ENCODE measurements at places on chromosomes 4 and X.

GRCh38 chrX:28189011-28189410, 207.8 kb upstream of the DCAF8L1 start:
- no peak for DNase-seq

DNA sequence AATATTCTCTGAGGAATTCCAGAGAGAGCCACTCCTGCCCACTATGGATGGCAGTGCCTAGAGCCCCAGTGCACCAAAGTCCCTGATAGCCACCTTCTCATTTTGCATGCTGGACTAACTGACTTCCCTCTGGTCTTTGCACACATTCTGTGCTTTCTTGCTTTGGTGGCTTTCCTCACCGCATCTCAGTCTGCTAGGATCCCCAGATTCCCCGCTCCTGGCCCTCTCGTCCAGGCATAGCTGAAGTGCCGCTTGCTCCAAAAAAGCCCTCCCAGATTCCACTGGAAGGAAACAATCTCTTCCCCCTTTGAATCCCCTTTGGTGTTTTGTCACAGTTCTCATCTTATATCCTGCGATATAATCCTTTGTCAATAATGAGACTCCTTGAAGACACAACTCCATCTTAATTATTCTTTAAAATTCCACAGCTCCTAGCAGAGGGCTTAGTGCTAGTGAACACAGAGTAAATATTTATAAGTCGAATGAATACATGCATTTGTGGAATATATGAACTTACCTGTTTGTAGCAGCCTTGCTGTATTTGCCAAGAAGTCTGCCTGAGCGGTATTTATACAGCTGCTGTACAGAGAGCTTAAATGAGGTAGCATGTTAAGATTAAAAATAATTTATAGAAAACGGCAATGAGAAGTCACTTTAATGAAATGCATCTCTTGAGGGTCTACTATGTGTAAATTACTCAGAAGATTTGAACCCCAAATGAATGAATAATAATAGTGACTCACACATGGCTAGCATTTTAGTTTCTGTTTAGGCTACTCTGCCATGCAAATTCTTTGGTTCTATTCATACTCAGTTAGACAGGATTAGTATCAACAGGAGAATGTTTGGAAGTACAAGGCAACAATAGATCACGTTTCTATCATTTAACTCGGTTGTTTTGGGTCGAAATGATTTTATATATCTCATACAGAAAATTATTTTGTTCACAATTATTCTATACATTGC, 421.9 kb upstream of the TENM3 start:
- DNase-seq, result no peak

DNA sequence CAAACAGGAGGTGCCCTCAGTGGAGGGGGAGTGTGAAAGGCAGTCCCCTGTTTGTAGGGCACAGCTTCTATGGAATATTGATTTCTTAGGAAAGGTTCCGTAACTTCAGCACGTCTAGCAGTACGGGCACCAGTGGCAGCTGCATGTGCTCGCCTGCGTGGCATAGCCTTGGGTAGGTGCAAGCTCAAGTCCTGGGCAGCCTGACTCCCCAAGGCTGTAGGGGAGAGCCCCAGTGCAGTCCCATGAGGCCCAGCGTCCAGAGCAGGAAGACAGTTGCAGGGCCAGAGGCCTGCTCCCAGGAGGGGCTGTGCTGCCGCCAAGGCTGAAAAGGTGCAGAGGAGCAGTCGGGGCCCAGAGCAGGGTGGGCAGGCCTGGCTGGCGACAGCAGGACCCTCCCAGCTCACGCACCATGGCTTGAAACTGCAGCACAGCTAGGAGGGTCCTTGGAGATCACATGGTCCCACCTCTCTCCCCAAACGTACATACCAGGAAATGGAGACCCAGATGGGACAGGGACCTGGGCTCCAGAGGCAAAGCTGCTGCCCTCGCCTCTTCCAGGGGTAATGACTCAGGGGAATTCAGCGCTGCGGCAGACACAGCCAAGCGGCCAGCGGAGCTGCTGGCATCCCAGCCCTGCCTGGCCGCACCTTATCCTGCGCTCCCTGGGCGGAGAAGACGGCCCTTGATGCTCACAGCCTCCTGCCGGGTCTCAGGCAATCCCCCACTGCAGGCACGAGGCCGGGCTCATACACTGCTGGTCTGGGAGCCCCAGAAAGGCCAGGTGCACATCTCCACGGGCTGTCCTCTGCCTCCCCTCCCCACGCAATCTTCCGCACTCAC, 6.0 kb upstream of the DUSP9 start:
- DNase-seq, result no peak

GRCh38 chr4:186104114-186104889, at the start of gene FAM149A:
FAM149A (plus strand) TSS chr4:186104704.
- DNase-seq, result no peak

DNA sequence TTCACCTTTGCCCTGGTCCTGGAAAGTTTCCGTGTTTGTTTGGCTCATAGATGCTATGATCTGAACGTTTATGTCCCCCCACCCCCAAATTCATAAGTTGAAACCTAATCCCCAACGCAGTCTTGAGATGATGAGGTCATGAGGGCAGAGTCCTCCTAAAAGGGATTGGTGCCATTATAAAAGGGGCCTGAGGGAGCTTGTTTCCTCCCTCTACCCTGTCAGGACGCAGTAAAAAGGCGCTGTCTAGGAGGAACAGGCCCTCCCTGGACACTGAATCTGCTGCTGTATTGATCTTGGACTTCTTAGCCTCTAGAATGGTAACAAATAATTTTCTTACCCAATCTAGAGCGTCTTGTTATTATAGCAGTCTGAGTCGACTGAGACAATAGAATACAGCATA, 2190.6 kb upstream of the TENM3 start:
- DNase-seq, result no peak

GRCh38 chr4:10984815-10985214, 300.2 kb upstream of the CLNK start:
- no peak for DNase-seq

GRCh38 chr4:86961116-86961515, 26.3 kb downstream of the AFF1 start:
- no peak for DNase-seq

GRCh38 chr4:114811564-114812301, 213.1 kb downstream of the UGT8 start:
- no peak for DNase-seq

- DNase-seq, result no peak
Measured at GRCh38 chr4:142440093-142440492, 406.0 kb downstream of the INPP4B start.

DNA sequence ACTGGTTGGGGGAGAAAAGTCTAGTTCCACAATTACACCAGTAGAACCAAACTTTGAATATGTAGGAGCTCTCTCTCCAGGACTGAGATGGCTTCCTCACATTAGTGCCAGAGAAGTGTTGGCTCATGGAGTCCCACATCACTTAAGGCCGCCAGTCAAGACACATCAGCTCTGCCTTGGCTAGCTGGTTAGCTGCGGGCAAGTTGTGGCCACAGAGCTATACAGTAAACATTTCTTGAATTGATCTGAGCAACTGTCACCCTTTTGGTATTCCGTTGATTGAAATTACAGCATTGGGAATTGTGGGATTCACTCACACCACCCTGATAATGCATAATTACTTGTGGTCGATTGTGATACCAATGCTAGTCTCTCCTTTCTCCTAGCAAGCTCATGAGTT, 76.2 kb downstream of the LNX1 start:
- no peak for DNase-seq

DNA sequence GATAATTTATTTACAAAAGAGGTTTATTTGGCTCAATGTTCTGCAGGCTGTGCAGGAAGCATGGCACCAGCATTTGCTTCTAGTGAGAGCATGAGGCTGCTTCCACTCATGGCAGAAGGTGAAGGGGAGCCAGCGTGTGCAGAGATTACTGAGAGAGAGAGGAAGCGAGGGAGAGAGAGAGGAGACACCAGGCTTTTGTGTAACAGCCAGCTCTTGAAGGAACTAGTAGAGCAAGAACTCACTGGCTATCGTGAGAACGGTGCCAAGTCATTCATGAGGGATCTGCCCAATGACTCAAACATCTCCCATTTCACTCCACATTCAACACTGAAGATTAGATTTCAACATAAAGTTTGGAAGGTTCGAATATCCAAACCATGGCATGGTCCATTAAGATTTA, 12.7 kb downstream of the GUCY1A1 start:
- DNase-seq, result no peak

DNA sequence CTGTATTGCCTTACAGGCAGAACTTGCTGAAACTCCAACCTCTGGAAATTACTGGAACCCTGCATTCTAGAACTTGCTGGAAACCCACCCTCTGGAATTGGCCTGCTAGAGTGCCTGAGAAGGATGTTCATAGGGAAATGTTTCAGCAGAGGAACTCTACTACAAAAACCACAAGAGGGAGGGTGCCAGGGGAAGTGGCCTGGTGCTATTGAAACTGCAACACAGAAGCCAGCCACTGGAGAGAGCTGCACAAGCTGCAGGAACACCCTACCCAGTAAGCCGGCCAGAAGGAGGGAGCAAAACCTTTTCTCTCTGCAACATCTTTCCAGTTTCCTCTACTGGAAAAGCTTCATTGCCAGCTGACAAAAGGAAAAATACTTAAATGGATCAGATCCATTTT, 2.5 kb upstream of the BRWD3 start:
- DNase-seq, result no peak

DNA sequence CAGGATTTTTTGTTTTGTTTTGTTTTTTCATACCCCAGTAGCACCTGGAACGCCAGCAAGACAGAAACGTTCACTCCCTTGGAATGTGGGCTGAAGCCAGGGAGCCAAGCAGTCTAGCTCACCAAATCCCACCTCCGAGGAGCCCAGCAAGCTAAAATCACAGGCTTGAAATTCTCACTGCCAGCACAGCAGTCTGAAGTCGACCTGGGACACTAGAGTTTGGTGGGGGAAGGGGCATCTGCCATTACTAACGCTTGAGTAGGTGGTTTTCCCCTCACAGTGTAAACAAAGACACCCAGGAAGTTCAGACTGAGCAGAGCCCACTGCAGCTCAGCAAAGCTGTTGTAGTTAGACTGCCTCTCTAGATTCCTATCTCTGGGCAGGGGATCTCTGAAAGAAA, 99.6 kb upstream of the FGF16 start:
- no peak for DNase-seq

DNA sequence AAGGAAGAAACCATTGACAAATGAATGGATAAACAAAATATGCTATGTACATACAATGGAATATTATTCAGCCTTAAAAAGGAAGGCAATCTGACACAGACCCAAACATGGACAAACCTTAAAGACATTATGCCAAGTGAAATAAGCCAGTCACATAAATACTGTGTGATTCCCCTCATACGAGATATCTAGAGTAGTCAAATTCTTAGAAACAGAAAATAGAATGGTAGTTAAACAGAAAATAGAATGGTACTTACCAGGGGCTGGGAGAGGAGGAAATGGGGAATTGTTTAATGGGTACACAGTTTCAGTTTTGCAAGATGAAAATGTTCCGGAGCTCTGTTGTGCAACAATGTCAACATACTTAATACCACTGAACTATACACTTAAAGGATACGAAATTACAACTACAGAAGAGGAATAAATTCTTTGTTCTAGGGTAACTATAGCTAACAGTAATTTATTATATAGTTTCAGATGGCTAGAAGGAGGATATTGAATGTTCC, 47.8 kb upstream of the DUSP21 start:
- no peak for DNase-seq

GRCh38 chr4:13523591-13524503, 20.5 kb downstream of the NKX3-2 start:
- DNase-seq, result no peak
